ENCODE measurements at places on chromosomes 5 and 9.

DNA sequence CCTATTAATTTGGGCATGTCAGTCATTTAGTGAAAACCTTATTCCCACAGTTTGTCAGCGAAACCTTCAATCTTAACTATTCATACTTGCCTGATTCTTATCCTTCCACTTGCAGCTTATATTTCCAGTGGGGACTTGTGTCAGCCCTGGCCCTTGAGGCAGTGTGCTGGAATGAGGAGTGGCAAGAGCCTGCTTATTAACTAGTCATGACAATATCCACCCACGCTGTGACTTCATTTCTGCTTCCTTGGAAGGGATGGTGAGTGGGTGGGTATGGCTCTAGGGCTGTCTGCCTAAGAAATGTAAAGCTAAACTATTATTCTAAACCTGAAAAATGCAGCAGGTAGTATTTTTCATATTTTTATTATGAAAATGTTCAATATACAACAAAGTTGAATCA is 34.0 kb upstream of the LURAP1L start:
- DNase-seq = no peak

DNA sequence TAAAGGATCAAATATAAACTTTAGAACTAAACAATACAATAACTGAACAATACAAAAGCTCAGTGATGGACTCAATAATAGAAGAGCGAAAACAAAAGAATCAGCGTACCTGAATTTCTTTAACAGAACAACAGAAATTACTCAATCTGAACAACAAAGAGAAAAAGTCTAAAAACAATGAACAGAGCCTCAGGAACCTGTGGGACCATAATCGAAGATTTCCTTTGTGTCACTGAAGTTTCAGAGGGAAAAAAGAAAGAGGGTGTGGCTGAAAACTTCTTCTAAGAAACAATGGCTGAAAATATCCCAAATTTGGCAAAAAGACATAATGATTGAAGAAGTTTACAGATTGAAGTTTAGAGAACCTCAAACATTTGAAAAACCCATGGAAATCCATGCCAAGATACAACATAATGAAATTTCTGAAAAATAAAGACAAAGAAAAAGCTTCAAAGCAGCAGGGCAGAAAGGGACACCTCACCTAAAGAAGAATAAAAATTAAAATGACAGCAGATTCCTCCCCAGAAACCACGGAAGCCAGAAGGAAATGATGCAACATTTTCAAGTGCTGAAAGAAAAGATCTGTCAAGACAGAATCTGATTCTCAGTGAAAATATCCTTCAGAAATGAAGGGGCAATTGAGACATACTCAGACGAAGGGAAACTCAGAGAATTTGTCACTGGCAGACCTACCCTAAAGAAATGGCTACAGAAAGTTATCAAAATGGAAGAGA is 288.8 kb downstream of the ARL15 start:
- no peak for DNase-seq

DNA sequence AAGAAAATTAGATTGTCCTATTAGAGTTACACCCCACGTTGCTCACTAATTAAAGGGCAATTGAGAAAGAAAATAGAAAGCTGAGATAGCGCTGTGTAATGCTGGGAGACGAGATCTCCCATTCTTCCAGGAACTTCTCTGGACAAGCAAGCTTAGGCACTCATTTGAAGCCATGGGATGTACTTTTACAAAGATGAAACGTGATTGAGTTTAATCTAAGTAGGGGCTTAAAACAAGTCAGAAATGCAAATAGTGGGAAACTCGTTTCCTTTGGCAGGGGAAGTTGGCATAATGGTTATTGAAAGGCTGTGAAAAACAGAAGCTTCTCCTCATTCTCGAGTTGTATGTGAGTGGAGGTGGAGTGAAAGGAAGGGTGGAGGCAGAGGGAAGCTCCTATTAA is 3.7 kb downstream of the PRDM6 start:
- no peak for DNase-seq

DNA sequence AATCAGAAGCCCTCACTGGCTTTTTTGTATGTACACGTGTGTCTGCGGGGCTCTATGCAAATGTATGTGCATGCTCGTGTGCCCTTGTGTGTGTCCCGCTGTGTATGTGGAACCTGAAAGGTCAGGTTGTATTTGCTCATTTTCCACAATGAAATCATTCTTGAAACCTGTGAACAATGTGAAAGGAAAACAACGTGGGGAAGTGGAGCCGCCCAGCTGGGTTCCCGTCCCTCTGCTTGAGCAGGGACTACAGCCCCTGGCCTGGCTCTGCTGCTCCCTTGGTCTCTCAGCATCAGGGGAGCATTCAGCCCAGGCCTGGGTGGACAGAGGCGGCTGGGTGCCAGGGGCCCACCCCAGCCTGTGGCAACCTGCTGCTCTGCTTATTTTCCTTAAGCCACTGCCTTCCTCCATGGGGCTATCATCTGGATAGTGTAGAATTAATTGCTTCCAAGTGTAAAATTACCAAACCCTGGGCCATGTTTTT is 3.0 kb downstream of the ECSCR start:
- no peak for DNase-seq

DNA sequence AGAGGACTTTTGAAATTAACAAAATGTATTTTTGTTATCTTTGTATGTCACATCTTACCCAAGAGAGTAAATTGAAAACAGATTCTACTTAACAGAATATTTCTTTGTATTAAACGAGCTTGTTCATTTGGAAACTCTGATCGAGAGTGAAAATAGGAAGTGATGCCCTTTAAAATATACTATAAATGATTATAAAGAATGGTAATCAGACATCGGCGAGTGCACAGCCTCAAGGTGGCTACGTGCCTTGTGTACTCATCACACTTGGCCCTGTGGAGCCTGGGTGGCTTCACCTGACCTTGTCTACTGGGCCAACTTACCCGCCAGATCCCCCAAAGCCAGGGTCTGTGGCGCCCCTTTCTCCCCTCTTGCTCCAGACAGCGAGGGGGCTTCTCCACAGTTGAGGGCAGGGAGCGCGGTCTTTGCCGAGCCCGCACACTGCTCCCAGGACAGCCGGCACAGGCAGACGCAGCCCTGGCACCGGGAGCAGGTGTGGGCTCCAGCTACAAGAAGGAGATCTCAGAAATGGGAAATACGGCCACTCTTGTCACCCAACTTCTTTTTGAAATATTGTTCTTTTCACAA is 243.2 kb downstream of the CEMIP2 start:
- DNase-seq = no peak

- no peak for DNase-seq
Observed at GRCh38 chr5:61465496-61465895, 133.4 kb downstream of the ZSWIM6 start.

GRCh38 chr5:168424594-168425323 is 61.5 kb upstream of the RARS1 start:
- no peak for DNase-seq

- no peak for DNase-seq
Observed at GRCh38 chr5:62576570-62577170, 1.9 kb upstream of the LRRC70 start.

- DNase-seq = no peak
Observed at GRCh38 chr9:122016309-122016708, 76.8 kb downstream of the TTLL11 start.

- DNase-seq = no peak
Observed at GRCh38 chr9:78505546-78505945, 208.6 kb downstream of the PSAT1 start.

DNA sequence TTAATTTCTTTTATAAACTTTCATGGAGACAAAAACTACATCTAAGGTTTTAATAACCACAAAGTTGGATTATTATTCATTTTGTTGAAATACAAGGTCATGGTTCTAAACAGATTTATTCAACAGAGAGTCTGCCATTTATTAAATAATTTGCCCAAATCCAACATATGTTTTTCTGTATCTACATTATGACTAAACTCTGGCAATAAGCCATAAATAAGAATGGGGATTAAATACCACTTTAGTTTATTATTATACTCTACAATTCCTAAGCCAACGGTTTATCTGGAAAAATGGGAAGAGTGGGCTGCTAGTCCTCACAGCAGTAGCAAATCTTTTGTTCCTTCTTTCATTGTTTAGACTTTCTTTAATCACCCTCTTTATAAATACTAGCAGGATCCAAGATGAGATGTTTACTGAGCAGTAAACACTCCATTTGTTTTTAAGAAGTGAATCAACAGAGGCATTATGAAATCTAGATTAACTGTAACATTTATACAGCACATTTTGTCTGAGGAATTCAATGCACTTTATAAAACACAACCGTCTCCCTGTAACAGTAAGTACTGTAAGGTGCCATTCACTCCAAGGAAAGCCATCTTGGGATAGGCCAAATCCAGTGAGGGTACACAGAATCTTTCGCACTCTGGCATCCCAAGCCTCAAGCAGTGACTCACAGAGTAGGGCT is 89.7 kb downstream of the DROSHA start:
- DNase-seq = no peak

GRCh38 chr5:143262393-143263174 is 140.9 kb downstream of the NR3C1 start:
- no peak for DNase-seq

GRCh38 chr5:4022056-4022670 is 426.5 kb downstream of the IRX1 start:
- no peak for DNase-seq

DNA sequence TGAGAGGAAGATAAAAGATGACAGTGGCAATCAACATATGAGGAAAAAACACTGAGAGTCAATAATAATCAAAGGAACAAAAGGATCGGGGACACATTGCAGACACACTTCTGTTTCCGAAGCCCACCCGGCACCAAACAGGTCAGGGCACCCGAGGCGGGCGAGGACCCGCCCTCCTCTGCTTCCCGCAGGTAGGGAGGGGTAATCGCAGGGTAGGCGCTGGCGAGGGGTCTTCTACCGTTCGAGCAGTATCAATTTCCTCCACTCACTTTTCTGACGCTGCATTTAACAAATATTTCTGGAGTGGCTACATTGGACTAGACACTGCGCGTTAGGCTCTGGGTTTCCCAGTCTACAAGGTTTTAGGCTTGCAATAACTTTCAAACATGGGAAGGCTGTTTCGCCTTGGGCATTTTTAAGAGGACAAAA is 1.3 kb downstream of the TXN start:
- no peak for DNase-seq

DNA sequence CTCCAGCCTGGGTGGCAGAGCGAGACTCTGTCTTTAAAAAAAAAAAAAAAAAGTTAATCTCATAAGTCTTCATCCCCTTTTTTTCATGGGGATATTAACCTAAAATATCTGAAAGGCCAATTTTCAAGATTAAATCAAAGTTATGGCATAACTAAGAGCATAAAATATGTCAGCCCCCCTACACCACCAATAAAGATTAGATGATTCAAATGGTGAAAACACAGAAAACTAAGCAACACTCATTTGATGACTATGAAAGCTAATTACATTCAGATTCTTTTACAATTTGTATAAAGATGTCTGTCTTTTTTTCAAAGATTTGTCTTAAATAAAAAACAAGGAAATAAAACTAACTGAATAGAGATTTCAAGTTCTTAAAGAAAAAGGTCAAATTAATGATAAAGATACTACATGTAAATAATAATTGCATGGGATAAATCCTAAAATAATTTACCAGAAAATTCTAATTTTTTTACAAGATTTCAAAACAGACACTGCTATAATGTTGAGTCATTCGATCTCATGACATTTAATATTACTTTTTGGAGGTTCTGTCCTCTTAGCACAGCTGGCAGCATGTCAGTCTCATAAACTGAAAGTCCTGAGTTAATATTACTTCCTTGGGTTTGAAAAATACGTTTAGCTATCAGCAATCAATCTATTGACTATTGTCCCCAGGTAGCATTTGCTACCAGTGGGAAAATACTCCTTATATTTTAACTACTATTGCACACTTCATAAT is 112.9 kb downstream of the KIAA0825 start:
- DNase-seq = no peak

- DNase-seq = no peak
Observed at GRCh38 chr9:121662359-121662758, 10.9 kb downstream of the DAB2IP start.

- DNase-seq = no peak
Observed at GRCh38 chr9:126618585-126619360, 5.0 kb downstream of the LMX1B start.

DNA sequence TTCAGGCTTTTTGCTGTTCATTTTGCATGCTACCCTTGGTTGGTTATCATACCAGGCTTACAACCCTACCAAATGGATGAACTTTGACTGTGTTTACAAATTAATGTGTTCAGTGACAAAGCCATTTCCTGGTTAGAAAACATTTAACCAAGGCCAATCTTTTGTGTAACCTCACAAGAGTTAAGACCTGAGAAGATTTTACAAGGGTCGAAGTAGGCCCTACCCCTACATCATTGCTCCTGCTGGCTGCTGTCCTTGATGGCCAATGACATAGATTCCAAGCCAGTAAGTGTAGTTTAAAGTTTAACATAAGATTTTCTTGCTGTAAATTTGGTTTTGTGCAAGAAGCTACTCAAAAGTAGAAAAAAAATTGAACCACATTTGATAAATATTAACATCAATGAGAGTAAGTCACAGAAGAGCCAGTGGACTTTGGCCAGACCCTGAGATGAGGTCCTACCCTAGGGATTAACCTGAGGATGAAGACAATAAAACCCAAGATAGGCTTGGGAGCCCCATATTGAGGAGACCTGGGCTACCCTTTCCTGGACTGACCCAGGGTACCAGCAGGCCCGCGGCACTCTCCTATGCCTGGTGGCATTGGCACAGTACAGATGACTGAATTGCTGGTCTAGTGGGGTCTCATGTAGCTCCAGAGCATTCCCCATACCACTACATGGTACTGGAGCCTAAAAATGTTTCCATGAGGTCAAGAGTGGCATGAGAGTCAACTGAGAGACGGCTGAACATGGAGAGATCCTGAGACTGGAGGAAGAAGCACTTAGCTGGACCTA is 8.3 kb downstream of the C1QTNF3 start:
- DNase-seq = no peak

GRCh38 chr5:142845402-142845921 is 75.3 kb downstream of the ARHGAP26 start:
- DNase-seq = no peak

DNA sequence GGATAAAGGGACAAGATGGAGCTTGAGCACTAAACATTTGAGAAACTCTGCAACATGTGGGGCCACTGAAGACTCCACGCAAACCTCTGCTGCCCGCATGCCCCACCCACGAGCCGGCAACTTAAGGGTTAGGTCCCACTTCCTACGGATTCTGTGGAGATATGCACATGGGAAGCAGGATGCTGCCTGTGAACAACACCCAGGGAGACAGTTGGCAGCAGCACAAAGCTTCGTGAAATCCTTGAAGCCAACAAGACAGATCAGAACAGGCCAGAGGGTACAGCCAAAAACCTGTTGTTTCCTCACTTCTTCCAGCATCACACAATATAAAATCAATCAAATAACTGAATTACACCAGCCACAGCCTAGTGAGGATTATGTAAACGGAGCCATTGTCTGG is 270.4 kb downstream of the ENC1 start:
- DNase-seq = no peak
